ENCODE measurements at places on chromosomes 3 and 15.

DNA sequence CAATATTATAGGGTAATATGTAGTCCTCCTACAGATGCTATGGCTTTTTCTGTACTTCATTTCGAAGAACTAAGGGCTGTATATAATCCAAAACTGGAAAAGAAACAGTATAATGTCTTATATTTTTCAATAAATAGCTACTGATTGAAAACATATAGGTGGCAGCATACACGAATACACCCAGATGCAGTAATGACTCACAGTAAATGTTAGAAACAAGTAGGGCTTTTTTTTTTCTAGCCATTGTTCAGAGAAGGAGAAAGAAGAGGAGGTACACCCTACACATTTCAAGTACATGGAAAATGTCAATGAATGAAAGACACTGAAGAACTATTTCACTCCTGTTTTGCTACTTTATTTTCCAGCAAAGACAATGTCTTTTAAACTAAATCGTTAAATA lies 9.4 kb downstream of the DAZL start:
- no peak for DNase-seq

DNA sequence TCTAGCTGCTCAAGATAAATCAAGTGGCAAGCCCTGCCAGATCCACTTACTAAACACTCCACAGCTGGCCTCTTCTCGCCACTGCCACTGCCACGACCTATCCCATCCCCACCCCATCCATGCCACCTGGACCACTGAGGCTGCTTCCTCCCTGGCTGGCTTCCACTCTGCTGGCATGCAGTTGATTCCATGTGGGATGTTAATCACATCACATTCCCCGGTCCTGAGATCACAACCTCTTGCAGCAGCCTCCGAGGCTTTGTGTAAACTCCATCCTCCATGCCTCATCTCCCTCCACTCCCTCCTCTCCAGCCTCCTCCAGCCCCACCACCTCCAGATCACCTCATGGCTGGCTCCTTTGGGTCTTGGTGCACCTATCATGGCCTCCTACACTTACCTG lies 7.7 kb downstream of the NCKIPSD start:
- DNase-seq: no peak

GRCh38 chr15:24394303-24394702 lies 281.3 kb upstream of the NPAP1 start:
- DNase-seq: no peak

GRCh38 chr3:399647-400046 lies 203.1 kb downstream of the CHL1 start:
- no peak for DNase-seq

GRCh38 chr15:73518180-73518862 lies 75.4 kb downstream of the REC114 start:
- no peak for DNase-seq

DNA sequence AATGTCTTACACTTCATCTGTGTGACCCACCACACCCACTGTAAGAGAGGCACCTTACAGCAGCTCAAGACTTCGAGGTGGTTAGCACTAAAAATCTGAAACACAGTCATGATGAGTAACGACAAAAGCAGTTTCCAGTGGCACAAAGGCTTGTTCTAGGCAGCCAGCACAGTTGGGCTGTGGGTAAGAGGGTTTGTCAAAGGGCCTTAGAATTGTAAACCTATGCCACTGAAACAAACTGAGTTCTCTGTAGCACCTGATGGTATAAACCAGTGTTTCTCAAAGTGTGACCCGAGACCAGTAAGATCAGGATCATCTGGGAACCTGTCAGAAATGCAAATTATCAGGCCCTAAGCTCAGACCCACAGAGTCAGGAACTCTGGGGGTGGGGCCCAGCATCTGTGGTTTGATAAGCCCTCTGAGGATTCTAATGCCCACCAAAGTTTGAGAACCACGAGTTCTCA lies 36.5 kb downstream of the DAPK2 start:
- DNase-seq: peak; percentile 21

DNA sequence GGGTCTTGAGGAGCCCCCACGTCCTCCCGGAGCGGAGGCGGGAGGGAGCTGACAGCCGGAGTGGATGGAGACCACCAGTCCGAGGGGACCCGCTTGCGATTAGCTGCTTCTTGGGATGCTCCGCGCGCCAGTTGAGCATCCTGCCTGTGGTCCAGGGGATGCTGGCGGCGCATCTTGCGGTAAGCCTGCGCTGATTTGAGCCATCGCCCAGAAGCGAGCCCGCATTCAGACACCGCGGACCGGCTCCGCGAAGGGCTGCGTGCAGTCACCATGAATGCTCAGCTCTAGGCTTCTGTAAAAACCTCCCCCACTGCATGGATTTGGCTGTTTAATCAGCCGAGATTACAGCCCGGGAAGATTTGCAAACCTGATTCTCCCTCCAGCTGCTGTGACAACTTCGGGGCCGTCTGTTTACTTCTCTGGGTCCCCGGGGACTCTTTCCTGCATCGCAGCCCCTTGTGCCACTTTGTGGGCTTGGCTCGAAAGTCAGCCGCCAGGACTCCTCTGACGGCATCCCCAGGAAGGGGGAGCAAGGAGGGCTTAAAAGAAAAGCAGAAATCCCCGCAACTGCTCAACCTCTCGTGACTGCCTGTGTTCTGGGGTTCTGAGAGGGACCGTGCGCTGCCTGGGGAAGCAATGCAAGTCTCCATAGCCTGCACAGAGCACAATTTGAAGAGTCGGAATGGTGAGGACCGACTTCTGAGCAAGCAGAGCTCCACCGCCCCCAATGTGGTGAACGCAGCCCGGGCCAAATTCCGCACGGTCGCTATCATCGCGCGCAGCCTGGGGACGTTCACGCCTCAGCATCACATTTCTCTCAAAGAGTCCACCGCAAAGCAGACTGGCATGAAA lies 171.1 kb downstream of the KCNAB1 start:
- DNase-seq: no peak

DNA sequence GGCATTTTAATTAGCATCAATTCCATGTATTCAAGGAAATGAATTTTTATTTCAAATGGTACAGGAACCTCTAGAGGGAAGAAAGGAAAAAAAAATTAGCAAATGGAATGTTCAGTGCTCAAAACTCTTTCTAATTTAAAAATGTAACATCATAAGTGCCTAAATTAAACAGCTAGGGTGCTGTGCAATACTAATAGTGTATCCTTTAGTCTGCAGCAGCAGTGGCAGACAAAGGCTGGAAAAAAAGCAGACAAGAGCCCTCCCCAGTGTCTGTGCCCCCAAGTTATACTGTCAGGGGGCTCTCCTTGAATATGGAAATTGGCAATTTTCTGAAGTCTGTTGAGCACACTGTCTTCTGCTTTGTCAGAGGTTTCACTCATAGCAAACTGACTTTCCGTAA lies 159.5 kb downstream of the CLSTN2 start:
- no peak for DNase-seq

DNA sequence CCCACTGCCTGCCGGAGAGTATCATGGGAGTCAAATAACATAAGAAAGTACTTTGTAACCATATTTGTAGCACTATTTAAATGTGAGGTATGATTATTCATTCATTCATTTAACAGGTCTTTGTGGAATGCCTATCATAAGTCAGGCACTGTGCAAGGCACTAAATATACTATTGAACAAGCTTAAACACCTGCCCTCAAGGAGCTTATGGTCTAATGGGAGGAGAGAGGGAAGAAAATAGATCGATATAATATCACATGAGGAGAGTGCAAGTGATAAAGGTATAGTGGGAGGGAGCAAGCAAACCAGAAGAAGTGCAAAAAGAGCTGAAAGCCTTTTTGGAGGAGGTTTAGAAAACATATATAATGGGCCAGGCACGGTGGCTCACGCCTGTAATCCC lies 3.3 kb upstream of the HERC1 start:
- no peak for DNase-seq

GRCh38 chr15:86197770-86198169 lies 118.1 kb downstream of the AGBL1 start:
- no peak for DNase-seq

GRCh38 chr3:172289583-172289982 lies 158.7 kb downstream of the GHSR start:
- DNase-seq: no peak

DNA sequence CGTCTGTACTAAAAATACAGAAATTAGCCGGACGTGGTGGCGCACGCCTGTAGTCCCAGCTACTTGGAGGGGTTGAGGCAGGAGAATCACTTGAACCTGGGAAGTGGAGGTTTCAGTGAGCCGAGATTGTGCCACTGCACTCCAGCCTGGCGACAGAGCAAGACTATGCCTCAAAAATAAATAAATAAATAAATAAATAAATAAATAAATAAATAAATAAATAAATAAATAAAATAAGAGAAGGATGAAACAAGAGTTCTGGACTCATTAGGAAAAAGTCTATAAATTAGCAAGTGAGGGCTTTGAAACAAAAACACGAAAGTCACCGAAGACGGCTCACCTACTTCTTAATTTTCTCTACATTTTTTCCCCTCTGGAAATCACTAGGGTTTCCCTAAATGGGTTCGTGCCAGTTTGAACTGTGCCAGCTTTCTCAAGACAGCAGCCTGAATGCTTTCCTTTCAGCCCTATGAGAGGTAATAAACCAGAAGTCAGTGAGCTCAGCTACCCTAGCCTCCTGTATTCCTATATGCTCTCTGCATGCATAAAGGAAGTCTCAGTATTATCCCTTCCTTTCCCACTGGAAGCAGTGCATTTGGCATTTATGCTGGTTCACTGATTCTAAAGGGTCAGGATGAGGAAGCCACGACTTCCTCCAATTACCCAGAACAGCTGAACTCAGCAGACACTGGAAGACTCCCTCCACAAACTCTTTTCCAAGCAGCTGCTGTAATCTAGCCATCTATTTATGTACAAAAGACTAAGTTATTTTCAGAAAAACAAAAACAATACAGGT lies 266.9 kb downstream of the ZBBX start:
- DNase-seq: no peak

DNA sequence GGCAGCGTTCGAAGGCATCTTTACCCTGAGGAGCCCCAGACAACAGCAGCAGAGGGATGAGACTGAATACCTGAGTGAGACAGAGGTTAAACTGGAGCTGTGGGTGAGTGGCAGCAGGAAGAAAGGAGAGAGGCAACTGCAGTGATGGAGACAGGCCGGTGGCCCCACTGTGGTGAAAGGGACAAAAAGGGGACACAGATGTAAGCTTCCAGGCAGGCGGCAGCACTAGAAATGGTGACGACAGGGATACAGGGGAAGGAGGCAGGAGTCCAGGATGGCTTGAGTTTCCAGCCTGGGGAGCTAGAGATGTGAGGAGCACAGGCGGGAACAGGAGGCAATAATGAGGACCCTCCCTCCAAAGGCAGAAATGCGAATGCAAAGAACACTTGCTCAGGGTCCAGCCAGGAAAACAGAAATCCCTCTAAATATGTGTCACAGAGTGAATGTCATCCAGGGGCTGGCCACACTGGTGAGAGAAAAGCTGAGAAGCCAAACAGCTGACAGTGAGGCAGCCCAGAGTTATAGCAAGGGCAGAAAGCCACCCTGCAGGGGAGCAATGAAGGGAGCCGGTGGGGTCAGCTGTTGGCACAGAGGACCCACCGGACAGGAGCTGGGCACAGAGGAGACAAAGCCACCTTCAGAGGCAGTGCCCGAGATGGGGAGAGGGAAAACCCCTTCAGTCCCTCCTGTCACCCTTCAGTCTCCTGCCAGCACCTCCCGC lies 70.1 kb downstream of the TBC1D2B start:
- DNase-seq: no peak

DNA sequence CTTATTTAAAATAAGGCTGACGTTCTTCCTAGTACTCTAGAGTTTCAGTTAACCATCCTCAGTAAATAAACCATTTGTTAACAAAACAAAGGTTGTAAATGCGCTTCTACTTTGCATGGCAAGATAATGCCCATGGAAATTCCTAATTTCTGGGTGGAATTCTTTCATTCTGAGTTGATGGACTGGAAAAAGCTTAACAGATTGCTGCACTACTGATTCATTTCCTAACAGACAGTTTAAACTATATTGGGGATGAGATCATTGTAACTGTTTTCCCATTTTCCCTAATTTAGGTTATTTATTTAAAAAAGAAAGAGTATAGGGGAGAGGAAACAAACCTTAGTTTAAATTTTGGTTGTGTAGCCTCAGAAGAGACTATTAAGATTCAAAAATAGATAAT lies 342.2 kb downstream of the NLGN1 start:
- DNase-seq: no peak

GRCh38 chr3:161349529-161350312 lies 21.6 kb downstream of the SPTSSB start:
- no peak for DNase-seq

GRCh38 chr3:182583545-182583944 lies 209.8 kb upstream of the ATP11B start:
- DNase-seq: no peak

- no peak for DNase-seq
Measured at GRCh38 chr3:8540456-8540855, 38.8 kb downstream of the LMCD1 start.

DNA sequence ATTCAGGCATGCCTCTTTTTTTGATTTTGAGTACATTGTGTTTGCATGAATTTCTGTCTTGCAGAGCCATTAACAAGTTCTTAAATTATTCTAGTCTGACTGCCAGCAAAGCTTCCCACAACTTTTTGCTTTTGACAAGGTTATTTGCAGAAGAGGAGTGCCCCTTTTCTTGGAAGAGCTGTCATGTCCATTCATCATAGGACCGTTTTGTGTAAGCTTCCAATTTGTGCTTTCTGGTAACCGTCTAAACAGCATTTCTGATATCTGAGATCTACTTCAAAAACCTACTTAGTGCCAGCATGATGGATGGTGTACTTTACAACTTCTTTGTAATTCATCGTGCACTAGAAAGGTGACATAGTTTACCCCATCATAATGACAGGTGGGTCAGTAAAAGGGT lies 379.7 kb downstream of the NAALADL2 start:
- DNase-seq: no peak

- DNase-seq: no peak
Measured at GRCh38 chr3:100169201-100169920, 55.1 kb upstream of the FILIP1L start.

DNA sequence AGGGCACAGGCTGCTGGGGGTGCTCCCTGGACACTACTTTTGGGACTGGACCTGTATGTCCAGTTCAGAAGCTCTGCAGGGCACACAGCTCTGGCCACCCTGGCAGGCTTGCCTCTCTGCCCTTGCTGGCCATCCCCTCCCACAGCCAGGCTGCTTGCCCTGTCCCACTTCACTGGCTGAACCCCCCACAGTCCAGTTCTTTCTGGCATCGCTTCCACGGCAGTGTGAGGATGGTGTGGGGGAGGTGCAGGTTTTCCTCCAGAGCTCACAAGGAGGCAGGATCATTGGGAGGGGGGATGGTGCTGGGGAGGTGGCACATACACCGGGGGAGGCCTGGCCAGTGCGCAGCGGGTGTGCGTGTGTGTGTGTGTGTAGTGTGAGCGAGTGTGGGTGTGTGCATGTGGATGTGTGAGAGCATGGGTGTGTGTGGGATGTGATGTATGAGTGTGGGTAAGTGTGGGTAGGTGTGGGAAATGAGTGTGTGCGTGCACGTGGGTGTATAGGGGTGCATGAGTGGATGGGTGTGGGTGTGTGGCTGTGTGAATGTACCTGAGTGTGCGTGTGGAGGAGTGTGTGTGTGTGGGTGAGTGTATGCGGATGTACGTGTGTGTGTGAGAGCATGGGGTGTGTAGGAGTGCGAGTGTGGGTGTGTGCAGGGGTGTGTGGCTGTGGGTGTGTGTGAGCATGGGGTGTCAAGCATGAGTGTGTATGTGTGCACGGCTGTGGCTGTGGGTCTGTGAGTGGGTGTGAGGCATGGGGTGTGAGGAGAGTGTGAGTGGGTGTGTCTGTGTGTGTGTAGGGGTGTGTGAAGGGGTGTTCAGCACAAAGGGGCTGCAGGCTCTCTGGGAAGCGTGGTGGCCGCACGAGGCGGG lies 155.2 kb downstream of the NSMCE3 start:
- DNase-seq: no peak

Data from naive thymus-derived CD4-positive, alpha-beta T cell (primary cell).